ENCODE measurements at places on chromosomes 2 and 18. TPM values are rescaled to one million over a fixed set of nuclear protein-coding genes. Genes with fewer than 3 reads are reported as not detected.

GRCh38 chr18:63236921-63237846 is 82.4 kb downstream of the BCL2 start:
- no peak for DNase-seq

The CIB4 gene
- total RNA-seq = not detected

- DNase-seq = no peak
Measured at GRCh38 chr2:5914811-5915611, 222.8 kb downstream of the SOX11 start.

GRCh38 chr2:240745456-240745855 is 53.8 kb downstream of the AQP12A start:
- no peak for DNase-seq

DNA sequence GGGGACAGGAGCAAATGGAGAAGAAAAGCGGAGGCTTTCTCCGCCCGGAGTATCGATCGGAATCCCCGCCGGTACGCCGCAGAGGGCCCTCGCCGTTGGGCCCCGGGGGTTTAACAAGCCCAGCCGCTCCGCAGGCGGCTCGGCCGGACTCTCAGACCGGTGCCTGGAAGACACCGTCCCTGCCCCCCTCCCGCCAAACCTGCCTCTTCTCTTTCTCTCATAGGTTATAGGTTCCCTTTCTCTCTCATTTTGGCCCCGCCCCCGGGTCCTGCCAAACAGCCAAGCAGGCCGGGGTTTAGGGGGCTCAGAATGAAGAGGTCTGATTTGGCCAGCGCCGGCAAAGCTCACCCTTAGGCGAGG is 4.4 kb downstream of the ONECUT2 start:
- DNase-seq = no peak

DNA sequence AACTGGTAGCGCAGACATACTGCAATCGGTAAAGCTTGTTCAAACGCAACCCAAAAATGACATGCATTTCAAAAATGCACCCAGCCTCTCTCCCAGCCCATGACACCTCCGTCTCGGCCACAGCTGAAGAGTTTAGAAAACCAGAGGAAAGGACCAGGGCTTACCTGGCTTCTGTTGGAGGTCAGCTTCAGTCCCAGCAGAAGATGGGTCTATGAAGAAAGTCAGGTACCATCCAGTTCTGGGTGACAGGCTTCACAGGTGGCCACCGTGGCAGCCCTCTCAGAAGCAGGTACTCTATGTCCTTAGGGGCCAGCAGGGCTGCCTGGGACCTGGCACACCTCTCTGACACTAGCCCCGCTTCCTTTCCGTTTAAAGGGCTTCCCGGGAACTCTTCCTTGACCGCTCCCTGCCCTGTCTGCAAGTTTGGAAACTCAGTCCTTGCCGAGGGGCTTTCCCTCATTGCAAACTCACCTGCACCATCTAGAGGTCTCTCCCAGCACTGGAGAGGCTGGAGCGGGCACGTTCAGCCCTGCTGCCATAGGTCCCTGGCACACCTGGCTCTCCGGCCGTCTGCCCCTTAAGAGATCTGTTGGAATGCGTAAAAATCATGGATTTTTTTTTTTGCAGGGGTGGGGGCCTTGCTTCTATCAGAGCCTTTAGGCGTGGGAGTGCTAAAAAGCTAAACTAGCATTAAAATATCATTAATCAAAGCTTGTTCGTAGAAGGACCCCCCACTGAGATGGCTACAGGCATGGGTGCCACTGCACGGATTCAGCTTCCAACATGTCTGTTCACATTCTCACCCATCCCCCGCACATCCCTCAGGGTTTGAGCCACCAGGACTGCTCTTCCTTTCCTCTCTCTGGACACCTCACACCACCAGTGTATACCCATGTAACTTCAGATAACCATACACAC is at the start of gene EDAR:
Gene EDAR (minus strand): TSS at position 425 of the 918 bp plus-strand sequence. CDS start 58,206 bp downstream, outside the sequence.
- DNase-seq = peak; percentile 4

The BOLL gene
- not detected for total RNA-seq

- no peak for DNase-seq
Measured at GRCh38 chr2:28271231-28271918, 121.3 kb upstream of the FOSL2 start.

The ICOS gene
- not detected for total RNA-seq

GRCh38 chr2:48600204-48600813 is 17.3 kb upstream of the GTF2A1L start:
- peak; percentile 40 for DNase-seq

The FBXO48 gene
- total RNA-seq = 8.5 TPM

DNA sequence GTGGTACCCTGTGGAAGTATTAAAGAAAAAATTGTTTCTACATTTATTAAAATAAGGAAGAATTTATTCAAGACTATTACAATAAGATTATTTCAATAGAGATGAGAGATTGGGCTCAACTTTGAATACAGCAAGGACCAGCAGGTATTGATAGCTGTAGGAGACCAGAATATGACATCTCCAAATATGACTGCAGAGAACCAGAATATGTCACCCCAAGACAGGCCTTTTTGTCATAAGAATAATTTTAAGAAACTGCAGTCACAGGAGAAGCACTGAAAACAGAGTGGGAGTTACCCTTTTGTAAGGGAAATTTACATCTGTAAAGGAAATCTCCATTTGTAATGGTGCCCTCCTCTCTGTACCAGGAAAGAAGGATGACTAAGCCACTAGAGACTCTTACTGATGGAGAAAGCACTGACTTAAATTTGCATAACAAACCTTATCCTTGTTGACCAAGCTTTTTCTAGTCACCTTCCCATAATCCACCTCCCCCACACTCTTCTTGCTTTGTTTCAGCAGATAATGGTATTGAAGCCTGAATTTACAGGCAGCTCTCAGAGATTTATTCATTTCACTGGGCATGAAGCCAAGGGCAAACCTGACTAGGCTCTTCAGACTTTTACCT is 145.1 kb upstream of the RMP24 start:
- no peak for DNase-seq

DNA sequence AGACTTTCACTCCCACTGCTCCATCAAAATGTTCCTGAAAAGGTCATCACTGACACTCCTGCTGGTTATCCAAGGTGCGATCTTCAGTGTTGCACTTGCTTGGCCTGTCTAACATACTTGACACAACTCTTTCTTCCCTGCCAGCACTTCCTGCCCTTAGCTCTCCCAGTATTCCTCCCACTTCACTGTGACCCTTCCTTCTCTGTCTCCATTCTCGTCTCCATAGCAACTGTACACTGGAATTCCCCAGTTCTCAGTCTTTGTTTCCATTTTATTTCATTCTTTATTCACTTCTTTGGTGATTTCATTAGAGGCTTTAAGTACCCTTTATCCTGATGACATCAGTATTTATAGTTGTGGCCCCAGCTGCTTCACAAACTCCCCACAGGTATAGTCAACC is 333.0 kb downstream of the IRS1 start:
- no peak for DNase-seq

The STEAP3 gene
- not detected for total RNA-seq

The G6PC2 gene
- not detected for total RNA-seq

The CEP68 gene
- 17.1 TPM for total RNA-seq

DNA sequence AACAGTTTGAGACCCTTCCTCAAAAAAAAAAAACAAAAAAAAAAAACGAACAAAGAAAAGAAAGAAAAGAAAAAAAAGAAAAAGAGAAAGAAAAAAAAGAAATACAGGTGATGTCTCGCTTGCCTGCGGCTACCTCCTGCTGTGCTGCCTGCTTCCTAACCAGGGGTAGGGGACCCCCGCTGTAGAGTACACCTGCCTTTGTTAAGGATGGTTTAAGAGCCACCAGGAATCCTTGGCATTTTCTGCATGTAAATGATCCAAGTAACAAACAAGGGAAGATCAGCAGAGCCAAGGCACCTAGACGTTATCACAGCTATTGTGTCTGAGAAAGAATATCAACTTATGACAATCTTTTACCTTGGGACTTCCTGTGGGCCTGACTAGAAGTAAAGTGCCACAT is 856.8 kb upstream of the GCFC2 start:
- no peak for DNase-seq

GRCh38 chr2:241798631-241799521 is 10.1 kb upstream of the NEU4 start:
- no peak for DNase-seq

DNA sequence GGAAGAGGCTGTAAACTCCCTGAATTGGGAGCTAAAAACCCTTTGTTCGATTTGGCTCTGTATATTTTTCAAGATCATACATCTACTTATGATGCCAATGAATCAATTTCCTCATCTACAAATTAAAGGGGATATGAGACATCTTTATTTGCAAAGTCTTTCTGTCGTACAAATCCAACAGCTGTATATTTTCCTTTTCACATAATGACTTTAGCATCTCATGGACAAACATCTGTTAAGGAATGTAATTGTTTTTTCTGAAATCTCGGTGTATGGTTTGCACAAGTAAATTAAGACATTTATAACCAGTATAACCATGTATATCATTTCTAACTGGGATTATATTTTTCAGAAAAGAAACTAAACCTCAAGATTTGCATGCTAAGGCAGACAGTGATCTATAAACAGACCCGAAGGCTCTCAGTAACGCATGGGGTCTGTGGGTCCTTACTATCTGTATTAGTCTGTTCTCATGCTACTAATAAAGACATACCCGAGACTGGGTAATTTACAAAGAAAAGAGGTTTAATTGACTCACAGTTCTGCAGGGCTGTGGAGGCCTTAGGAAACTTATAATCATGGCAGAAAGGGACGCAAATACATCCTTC is 130.8 kb downstream of the SLC8A1 start:
- peak; percentile 21 for DNase-seq

The PROC gene
- not detected for total RNA-seq

The DSEL gene
- total RNA-seq = not detected
